ENCODE measurements at places on chromosomes 7 and 10.

GRCh38 chr7:45955286-45955685, 34.2 kb upstream of the IGFBP3 start:
- no peak for DNase-seq

DNA sequence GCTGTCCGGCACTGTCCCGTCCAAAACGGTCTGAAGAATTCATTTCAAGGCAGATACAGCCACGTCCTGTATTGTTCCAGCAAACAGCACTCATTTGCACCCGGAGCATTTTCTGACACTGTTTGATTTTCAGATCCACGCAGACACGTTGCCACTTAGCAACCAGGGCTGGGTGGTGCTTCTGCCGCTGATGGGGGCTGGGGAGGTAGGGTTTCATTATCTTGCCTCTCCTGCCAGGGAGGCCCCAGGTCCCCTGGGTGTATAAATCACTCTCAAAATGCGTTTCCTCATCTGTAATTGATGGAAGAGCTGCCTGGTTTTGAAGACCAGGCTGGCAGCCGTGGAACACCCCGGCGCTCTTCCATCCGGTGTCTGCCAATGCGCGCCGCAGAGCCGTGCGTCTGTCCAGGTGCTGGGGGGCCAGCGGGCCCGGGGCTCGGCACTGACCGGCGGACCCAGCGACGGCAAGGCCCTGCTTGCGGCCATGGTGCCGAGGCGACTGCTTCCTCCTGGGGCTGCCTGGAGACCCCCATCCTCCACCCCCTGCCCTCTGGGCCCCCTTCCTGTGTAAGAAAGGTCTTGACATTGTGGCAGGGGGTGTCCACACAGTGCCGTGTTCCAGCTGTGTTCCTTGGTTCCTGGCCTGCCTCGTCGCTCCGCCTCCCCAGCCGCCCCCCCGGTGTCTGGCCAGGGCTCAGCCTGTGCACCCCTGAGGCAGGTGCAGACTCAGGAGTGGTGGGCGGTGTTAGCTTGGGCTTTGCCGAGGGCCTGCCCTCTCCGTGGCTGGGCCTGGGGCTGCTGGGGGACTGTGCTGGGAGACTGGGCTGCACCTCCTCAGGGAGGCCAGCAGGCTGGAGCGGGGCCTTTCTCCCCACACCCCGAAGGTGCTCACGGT, 16.6 kb downstream of the ADGRA1 start:
- DNase-seq: no peak

GRCh38 chr7:94621120-94621519, 34.8 kb downstream of the SGCE start:
- no peak for DNase-seq

GRCh38 chr7:157832006-157832405, 495.2 kb downstream of the DNAJB6 start:
- no peak for DNase-seq

DNA sequence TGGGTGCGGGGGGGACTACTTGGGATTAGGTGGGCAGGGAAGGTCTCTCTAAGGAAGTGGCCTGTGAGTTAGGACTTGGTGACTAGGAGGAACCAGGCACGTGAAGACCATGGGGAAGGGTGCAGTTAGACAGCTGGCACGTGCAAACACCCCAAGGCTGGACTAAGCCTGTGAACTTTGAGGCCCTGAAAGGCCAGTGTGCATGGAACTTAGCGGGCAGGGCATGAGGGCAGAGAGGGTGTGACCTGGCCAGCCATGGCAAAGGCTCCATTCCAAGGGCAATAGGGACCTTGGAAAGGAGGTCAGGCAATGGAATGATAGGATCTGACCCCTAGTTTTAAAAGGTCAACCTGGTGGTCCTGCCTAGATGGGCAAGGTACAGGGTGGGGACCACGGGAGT, 158.4 kb upstream of the PCBD1 start:
- no peak for DNase-seq
